ENCODE measurements at places on chromosomes 16 and 17. TPM values are rescaled to one million over a fixed set of nuclear protein-coding genes. Genes with fewer than 3 reads are reported as not detected.

Gene DNAI2
- total RNA-seq = 0.13 TPM

Gene SLC5A2
- not detected for total RNA-seq

Gene AXIN1
- 13.6 TPM for total RNA-seq

Gene KIF2B
- total RNA-seq = not detected

Gene CDH3
- under 0.01 TPM for total RNA-seq

Gene ADAM11
- total RNA-seq = 0.38 TPM

Gene CDRT15L2
- total RNA-seq = not detected
